Melanocyte of skin (primary cell): ENCODE measurements at places on chromosomes 12 and 14. TPM values are rescaled to one million over a fixed set of nuclear protein-coding genes. Genes with fewer than 3 reads are reported as not detected.

The OR6C76 gene
- not detected in 2 replicates for total RNA-seq

The CMA1 gene
- total RNA-seq: not detected in 2 replicates

The GSKIP gene
- total RNA-seq: 26.5 and 33.8 TPM in 2 replicates

The ERP27 gene
- 0.15 TPM in 1 of 2 replicates, not detected in the other for total RNA-seq

The TAS2R19 gene
- total RNA-seq: 3.9 and 5.0 TPM in 2 replicates

The PLBD1 gene
- total RNA-seq: 1.4 and 1.8 TPM in 2 replicates

The TCL1B gene
- total RNA-seq: not detected in 2 replicates

The PA2G4 gene
- 158 and 221 TPM in 2 replicates for total RNA-seq

The SRGAP1 gene
- 3.4 and 21.8 TPM in 2 replicates for total RNA-seq

The ASCL1 gene
- total RNA-seq: not detected in 2 replicates

The KRT80 gene
- total RNA-seq: under 0.01 TPM in 1 of 2 replicates, not detected in the other

The RPL10L gene
- total RNA-seq: not detected in 2 replicates

The AQP2 gene
- not detected in 2 replicates for total RNA-seq

The MYO1H gene
- not detected in 2 replicates for total RNA-seq

The ABCC9 gene
- total RNA-seq: under 0.01 and 0.73 TPM in 2 replicates

The KRT79 gene
- total RNA-seq: not detected in 2 replicates

The DTX3 gene
- total RNA-seq: 14.5 and 17.6 TPM in 2 replicates

The HOTAIR gene
- total RNA-seq: under 0.01 TPM in 1 of 2 replicates, not detected in the other

The PROX2 gene
- not detected in 2 replicates for total RNA-seq

The NR2C1 gene
- 20.6 and 37.4 TPM in 2 replicates for total RNA-seq

The LRFN5 gene
- 0.33 and 0.46 TPM in 2 replicates for total RNA-seq

The LRIG3 gene
- total RNA-seq: 13.8 and 35.6 TPM in 2 replicates

The LRRIQ1 gene
- total RNA-seq: 0.62 and 0.67 TPM in 2 replicates

The KRT75 gene
- total RNA-seq: not detected in 2 replicates

The HDAC7 gene
- total RNA-seq: 7.6 and 10.9 TPM in 2 replicates

The LTBP2 gene
- total RNA-seq: 0.69 and 3.6 TPM in 2 replicates

The KSR2 gene
- total RNA-seq: not detected in 2 replicates

The NPC2 gene
- total RNA-seq: 224 and 306 TPM in 2 replicates

The RALGAPA1 gene
- total RNA-seq: 54.0 and 69.8 TPM in 2 replicates

The KLHDC2 gene
- total RNA-seq: 31.9 and 37.3 TPM in 2 replicates

The GRIN2B gene
- under 0.01 and 0.73 TPM in 2 replicates for total RNA-seq

The TMEM229B gene
- 38.2 and 38.9 TPM in 2 replicates for total RNA-seq

The SLC6A13 gene
- under 0.01 and 0.36 TPM in 2 replicates for total RNA-seq

The OVCH1 gene
- under 0.01 TPM in 2 replicates for total RNA-seq

The MYH6 gene
- total RNA-seq: not detected in 2 replicates

The EIF4B gene
- total RNA-seq: 648 and 940 TPM in 2 replicates

The KRT81 gene
- 0.36 TPM in 1 of 2 replicates, not detected in the other for total RNA-seq

The HPD gene
- under 0.01 TPM in 1 of 2 replicates, not detected in the other for total RNA-seq

The GALNT8 gene
- not detected in 2 replicates for total RNA-seq

The ALDH1L2 gene
- 11.7 and 16.2 TPM in 2 replicates for total RNA-seq

The TTC8 gene
- total RNA-seq: 26.6 and 43.3 TPM in 2 replicates

The IL31 gene
- not detected in 2 replicates for total RNA-seq

The IAPP gene
- not detected in 2 replicates for total RNA-seq

The RBP5 gene
- not detected in 2 replicates for total RNA-seq

The VRTN gene
- total RNA-seq: not detected in 2 replicates

The INSM2 gene
- not detected in 2 replicates for total RNA-seq

The CCDC175 gene
- not detected in 2 replicates for total RNA-seq

The DBX2 gene
- total RNA-seq: not detected in 2 replicates

The ATF1 gene
- 14.1 and 21.8 TPM in 2 replicates for total RNA-seq

The CIDEB gene
- 2.4 and 4.4 TPM in 2 replicates for total RNA-seq

The TESPA1 gene
- total RNA-seq: not detected in 2 replicates

The SERPINA1 gene
- 0.15 and 0.33 TPM in 2 replicates for total RNA-seq

The CBLN3 gene
- 0.33 and 0.46 TPM in 2 replicates for total RNA-seq

The OR10AD1 gene
- not detected in 2 replicates for total RNA-seq

The SCN8A gene
- 2.8 and 3.0 TPM in 2 replicates for total RNA-seq

The SLCO1B3 gene
- total RNA-seq: under 0.01 TPM in 1 of 2 replicates, not detected in the other

The RND1 gene
- 0.33 TPM in 1 of 2 replicates, not detected in the other for total RNA-seq

The KERA gene
- not detected in 2 replicates for total RNA-seq

The SLC10A1 gene
- not detected in 2 replicates for total RNA-seq
